ENCODE measurements at places on chromosomes 7 and 10.

GRCh38 chr10:93921338-93921737 lies 27.6 kb downstream of the SLC35G1 start:
- DNase-seq = no peak

GRCh38 chr7:17524746-17525145 lies 226.3 kb downstream of the AHR start:
- no peak for DNase-seq

- no peak for DNase-seq
Observed at GRCh38 chr7:51134013-51134441, 182.6 kb downstream of the COBL start.

DNA sequence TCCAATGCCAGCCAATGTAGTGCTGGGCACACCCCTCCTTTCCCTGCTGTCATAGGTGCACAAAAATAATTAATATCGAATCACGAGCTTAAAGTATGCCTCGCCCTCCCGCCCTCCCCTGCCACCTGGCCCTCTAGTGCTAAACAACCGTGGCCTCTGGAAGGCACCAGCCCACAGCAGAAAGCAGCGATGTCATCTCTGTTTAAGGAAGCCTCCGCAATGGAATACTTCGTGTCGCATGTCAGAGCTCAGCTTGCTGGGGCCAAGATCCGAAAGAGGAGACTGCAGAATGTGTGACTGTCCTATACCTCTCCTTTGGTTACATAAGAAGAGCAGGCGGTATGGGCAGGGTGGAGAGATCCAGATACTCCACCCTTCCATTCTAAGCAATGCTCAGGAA lies 71.5 kb downstream of the RHOBTB1 start:
- DNase-seq = no peak

DNA sequence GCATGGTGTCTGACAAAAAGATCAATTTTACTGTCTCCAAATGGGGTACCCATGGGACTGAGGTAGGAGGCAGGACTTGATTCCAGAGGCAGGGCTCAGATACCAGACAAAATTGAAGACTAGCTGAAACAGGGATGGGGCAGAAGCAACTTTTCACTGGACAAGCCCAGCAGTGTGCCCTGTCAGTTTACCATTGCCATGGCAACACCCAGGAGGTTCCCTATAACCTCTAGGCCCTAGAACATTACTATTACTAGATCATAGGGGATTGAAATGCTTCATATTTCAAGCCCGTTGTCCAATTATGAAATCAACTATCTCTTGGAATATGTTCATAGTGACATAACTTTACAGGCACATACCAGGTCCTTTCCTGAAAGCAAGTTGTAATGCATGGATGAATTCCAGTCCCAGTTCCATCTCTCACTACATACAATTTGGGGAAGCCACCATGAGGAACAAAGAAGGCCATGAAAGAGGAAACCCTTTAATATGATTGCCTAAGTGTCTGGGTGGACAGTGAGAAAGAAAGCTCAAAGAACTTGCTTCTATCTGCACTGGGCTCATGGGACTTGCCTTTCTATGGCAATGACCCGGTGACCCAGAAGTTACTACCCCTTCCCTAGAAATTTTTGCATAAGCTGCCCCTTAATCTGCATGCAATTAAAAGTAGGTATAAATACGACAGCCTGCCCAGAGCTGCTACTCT lies 557.9 kb downstream of the KCNMA1 start:
- no peak for DNase-seq

DNA sequence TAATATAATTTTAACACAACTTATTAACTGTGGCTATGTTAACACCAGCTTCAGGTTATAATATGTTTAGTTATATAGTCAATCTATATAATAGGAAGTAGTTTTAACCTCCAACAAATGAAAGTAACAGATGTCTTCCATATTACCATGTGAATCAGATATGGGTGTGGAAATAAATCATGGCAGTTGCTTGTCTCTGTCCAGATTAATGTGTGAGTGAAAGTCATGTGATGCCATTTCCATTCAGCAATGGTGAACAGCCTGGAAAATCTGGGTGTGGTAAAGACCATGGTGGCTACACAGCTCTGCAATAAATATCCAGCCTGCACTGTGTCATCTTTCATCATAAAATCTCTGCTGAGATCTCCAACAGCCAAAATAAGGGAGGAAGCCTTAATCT lies 27.8 kb downstream of the HEPACAM2 start:
- DNase-seq = no peak

GRCh38 chr7:126286317-126286716 lies 966.4 kb downstream of the GRM8 start:
- DNase-seq = no peak

GRCh38 chr10:109746861-109747260 lies 176.4 kb downstream of the XPNPEP1 start:
- no peak for DNase-seq

GRCh38 chr7:91434836-91435235 lies 170.6 kb downstream of the FZD1 start:
- DNase-seq = no peak

GRCh38 chr10:58048936-58049335 lies 218.8 kb downstream of the IPMK start:
- no peak for DNase-seq

GRCh38 chr10:24307696-24308485 lies 99.0 kb downstream of the KIAA1217 start:
- DNase-seq = no peak

DNA sequence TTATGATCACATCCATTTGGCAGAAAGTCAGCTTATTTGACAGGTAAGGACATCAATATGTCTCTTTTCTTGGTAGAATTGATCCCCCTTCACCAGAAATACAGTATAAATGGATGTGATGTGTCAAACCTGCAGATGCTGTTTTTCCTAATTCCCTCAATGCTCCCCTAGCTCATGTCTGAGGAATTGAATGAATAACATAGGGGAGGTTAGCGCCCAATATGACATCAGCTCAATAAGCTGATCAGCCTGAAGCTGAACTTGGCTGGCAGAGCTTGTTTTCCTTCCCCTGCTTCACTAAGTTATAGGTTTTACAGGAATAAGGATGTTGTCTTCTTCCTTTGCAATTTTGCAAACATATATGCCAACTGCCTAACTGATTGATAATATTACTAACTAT lies 132.5 kb downstream of the REEP3 start:
- DNase-seq = no peak

DNA sequence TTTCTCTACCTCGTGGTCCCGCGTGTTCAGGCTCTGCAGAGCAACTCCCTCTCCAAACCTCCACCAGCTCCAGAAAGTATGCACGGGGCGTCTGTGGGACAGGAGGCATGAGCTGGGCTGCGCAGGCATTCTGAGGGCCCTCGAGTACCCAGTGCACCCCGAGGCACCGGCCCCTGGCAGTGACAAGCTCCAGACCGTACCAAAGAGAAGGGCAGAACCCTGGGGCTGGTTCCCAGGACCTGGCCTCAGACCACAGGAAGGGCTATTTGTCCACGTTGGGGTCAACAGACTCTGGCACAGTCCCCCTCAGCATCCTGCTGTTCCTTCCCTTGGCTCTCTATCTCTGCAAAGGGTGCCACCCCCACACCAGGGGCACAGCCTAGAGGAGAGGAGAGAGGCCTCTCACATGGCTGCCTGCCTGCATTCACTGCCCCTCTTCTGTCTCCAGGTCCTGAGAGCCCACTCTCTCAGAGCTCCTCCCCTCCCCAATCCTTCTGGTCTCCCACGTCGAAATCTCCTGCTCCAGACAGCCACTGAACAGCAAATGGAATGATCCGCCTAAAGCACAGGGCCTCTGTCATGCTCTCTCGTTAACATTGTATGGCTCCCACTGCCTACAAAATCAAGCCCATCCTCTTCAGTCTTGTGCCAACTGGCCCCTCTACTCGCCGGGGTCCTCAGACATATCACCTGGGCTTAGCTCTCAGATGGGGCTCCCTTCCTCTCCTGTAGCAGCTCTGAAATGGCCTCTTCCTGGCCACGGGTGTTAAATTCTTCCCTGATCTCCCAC lies 96.3 kb downstream of the OAT start:
- DNase-seq = no peak

GRCh38 chr7:151191544-151191943 lies 4.5 kb upstream of the ASB10 start:
- no peak for DNase-seq
